ENCODE measurements at places on chromosomes 13 and 19. TPM values are rescaled to one million over a fixed set of nuclear protein-coding genes. Genes with fewer than 3 reads are reported as not detected.

GRCh38 chr19:53365899-53366493 lies 491 bp downstream of the ZNF525 start:
- H3K27ac ChIP-seq, result peak overlapping the region; percentile 51
- H3K36me3 ChIP-seq, result no peaks in the 10 kb centered on the region
- H3K4me1 ChIP-seq, result peaks cover 2% of the 10 kb centered on the region
- no peaks in the 10 kb centered on the region for H3K27me3 ChIP-seq
- H3K4me3 ChIP-seq, result peak overlapping the region; percentile 88
- peak; percentile 47 for DNase-seq

TTC9B gene
- 0.30 TPM for polyA plus RNA-seq

- H3K4me1 ChIP-seq, result no peaks in the 10 kb centered on the region
- no peak overlapping the region for H3K27ac ChIP-seq
- no peaks in the 10 kb centered on the region for H3K36me3 ChIP-seq
- no peak for DNase-seq
- no peak overlapping the region for H3K4me3 ChIP-seq
- H3K27me3 ChIP-seq, result no peaks in the 10 kb centered on the region
These were observed 1228.9 kb upstream of the MIR17HG start for GRCh38 chr13:90118467-90119071.

CAPN12 gene
- 3.0 TPM for polyA plus RNA-seq

GRCh38 chr19:6011206-6011605 lies 33.3 kb upstream of the RANBP3 start:
- peak overlapping the region; percentile 2 for H3K27ac ChIP-seq
- no peak overlapping the region for H3K4me3 ChIP-seq
- no peaks in the 10 kb centered on the region for H3K27me3 ChIP-seq
- no peaks in the 10 kb centered on the region for H3K36me3 ChIP-seq

DNA sequence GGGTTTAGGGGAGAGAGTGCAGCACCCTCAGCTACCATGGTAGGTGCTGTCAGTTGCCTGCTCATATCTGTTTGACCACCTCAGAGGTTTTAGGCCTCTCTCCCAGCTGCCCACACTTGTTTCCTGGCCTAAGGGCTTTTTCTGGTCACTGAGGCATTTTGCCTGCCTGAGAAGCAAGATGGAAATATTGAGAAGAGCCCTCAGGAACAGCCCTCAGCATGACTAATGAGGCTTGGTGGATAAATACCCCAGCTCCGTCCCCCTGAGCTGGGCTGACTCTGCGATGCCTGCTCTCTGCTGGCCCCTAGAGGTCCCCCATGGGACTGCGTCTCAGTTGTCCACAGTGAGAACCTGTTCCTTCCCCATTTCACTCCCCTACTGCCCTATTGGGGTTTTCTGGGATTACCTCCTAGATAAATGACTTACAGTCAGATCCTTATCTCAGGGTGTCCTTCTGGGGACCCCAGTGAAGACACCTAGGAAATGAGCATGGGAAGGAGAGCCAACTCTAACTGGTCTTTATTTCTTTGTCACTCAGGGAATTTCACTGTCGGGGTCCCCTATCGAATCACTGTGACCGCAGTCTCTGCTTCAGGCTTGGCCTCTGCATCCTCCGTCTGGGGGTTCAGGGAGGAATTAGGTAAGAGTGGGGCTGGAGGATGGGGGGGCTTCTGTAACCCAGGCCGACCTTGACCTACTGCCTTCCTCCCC lies 13.3 kb downstream of the PALM3 start:
- no peak overlapping the region for H3K4me3 ChIP-seq
- H3K4me1 ChIP-seq, result no peaks in the 10 kb centered on the region
- H3K27ac ChIP-seq, result no peak overlapping the region
- H3K27me3 ChIP-seq, result no peaks in the 10 kb centered on the region
- H3K36me3 ChIP-seq, result no peaks in the 10 kb centered on the region
- DNase-seq, result peak; percentile 83

DNA sequence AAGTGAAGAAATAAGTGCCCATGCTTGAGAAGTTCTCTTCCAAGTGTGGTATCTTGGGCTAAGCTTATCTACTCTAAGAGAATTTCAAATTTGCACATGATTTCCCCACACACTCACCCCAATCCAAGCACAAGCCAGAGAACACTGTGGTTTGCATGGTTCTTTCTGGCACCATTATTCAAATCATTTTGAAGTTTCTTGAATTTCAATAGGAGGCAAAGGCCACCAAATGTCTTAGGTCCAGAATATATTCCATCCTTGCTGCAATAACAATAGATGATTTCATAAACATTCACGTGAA lies 359.7 kb downstream of the IRS2 start:
- H3K4me1 ChIP-seq, result no peaks in the 10 kb centered on the region
- DNase-seq, result no peak
- no peaks in the 10 kb centered on the region for H3K27me3 ChIP-seq
- no peaks in the 10 kb centered on the region for H3K36me3 ChIP-seq
- no peak overlapping the region for H3K4me3 ChIP-seq

GRCh38 chr19:19748249-19748938 lies 15.5 kb upstream of the ZNF14 start:
- no peak overlapping the region for H3K4me3 ChIP-seq
- DNase-seq, result no peak
- H3K4me1 ChIP-seq, result no peaks in the 10 kb centered on the region
- H3K36me3 ChIP-seq, result no peaks in the 10 kb centered on the region

GRCh38 chr19:46356149-46357055 lies 9.5 kb downstream of the PPP5C start:
- no peak overlapping the region for H3K4me3 ChIP-seq
- no peak for DNase-seq
- peaks cover 43% of the 10 kb centered on the region for H3K36me3 ChIP-seq

CEACAM4 gene
- not detected for polyA plus RNA-seq

- peaks cover 19% of the 10 kb centered on the region for H3K36me3 ChIP-seq
- no peaks in the 10 kb centered on the region for H3K4me1 ChIP-seq
- H3K27me3 ChIP-seq, result no peaks in the 10 kb centered on the region
- H3K4me3 ChIP-seq, result no peak overlapping the region
- no peak overlapping the region for H3K27ac ChIP-seq
These were observed 15.1 kb upstream of the NCCRP1 start for GRCh38 chr19:39181500-39182173.

- H3K36me3 ChIP-seq, result no peaks in the 10 kb centered on the region
- H3K4me3 ChIP-seq, result no peak overlapping the region
- H3K27ac ChIP-seq, result no peak overlapping the region
- DNase-seq, result no peak
- H3K4me1 ChIP-seq, result no peaks in the 10 kb centered on the region
- no peaks in the 10 kb centered on the region for H3K27me3 ChIP-seq
These were observed 553.4 kb upstream of the KLF12 start for GRCh38 chr13:74687442-74688182.

GRCh38 chr19:51251468-51251820 lies 564 bp downstream of the SIGLECL1 start:
- H3K4me1 ChIP-seq, result no peaks in the 10 kb centered on the region
- no peak for DNase-seq
- no peak overlapping the region for H3K4me3 ChIP-seq
- H3K27me3 ChIP-seq, result peaks cover 26% of the 10 kb centered on the region
- H3K27ac ChIP-seq, result no peak overlapping the region

DNA sequence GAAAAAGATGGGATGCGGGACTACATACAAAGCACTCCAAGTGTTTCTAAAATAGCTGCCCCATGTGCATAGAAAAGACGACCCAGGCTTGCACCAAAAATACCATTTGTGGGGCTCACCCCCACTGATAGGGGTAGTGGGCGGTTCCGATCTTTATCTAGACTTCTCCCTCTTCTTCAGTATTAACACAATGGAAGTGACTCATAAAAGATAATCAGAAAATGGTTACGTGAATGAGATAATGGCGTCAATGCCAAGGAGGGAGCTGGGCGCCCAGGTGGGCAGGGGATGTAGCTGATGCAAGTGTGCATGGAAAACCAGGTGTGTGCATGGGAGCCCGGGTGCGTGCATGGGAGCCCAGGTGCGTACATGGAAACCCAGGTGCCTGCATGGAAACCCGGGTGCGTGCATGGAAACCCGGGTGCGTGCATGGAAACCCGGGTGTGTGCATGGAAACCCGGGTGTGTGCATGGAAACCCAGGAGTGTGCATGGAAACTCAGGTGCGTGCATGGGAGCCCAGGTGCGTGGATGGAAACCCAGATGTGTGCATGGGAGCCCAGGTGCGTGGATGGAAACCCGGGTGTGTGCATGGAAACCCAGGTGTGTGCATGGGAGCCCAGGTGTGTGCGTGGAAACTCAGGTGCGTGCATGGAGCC lies 32.7 kb downstream of the LAMP1 start:
- no peak overlapping the region for H3K4me3 ChIP-seq
- DNase-seq, result no peak
- H3K27me3 ChIP-seq, result no peaks in the 10 kb centered on the region
- no peaks in the 10 kb centered on the region for H3K4me1 ChIP-seq
- peaks cover 5% of the 10 kb centered on the region for H3K36me3 ChIP-seq
- no peak overlapping the region for H3K27ac ChIP-seq

DNA sequence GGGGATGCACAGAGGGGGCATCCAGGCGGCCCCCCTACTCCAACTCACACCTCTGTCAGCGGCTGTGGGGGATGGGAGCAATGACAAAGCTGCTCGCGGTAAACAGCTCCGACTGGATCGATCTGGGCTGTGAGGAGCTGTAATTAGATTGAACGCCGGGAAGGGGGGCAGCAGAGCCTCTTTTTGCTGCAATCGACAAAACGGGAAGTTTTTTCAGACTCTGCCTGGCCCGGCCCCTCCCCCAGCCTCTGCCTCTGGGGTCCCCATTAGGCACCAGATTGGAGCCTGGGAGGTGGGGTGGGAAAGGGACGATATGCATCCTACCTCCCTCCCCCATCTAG lies 16.3 kb downstream of the ONECUT3 start:
- no peak for DNase-seq
- H3K4me3 ChIP-seq, result no peak overlapping the region
- peaks cover 62% of the 10 kb centered on the region for H3K27me3 ChIP-seq
- no peaks in the 10 kb centered on the region for H3K4me1 ChIP-seq

GRCh38 chr19:1062387-1063029 lies 4.5 kb upstream of the ARHGAP45 start:
- peaks cover 2% of the 10 kb centered on the region for H3K27me3 ChIP-seq
- H3K36me3 ChIP-seq, result no peaks in the 10 kb centered on the region
- peak; percentile 59 for DNase-seq
- no peak overlapping the region for H3K4me3 ChIP-seq
- H3K4me1 ChIP-seq, result peaks cover 18% of the 10 kb centered on the region

- no peaks in the 10 kb centered on the region for H3K27me3 ChIP-seq
- no peak overlapping the region for H3K27ac ChIP-seq
- H3K36me3 ChIP-seq, result peaks cover 21% of the 10 kb centered on the region
- no peak overlapping the region for H3K4me3 ChIP-seq
These were observed 10.1 kb downstream of the BCL3 start for GRCh38 chr19:44758596-44758995.

MPV17L2 gene
- 17.5 TPM for polyA plus RNA-seq

GRCh38 chr19:49859682-49860335 lies 7.6 kb downstream of the PNKP start:
- peaks cover 70% of the 10 kb centered on the region for H3K36me3 ChIP-seq
- H3K27ac ChIP-seq, result peak overlapping the region; percentile 65
- H3K4me1 ChIP-seq, result peaks cover 8% of the 10 kb centered on the region
- no peaks in the 10 kb centered on the region for H3K27me3 ChIP-seq

GRCh38 chr13:25455146-25455545 lies 83.4 kb downstream of the ATP8A2 start:
- H3K4me3 ChIP-seq, result no peak overlapping the region
- H3K4me1 ChIP-seq, result no peaks in the 10 kb centered on the region
- DNase-seq, result no peak
- H3K36me3 ChIP-seq, result no peaks in the 10 kb centered on the region
- no peak overlapping the region for H3K27ac ChIP-seq

DNA sequence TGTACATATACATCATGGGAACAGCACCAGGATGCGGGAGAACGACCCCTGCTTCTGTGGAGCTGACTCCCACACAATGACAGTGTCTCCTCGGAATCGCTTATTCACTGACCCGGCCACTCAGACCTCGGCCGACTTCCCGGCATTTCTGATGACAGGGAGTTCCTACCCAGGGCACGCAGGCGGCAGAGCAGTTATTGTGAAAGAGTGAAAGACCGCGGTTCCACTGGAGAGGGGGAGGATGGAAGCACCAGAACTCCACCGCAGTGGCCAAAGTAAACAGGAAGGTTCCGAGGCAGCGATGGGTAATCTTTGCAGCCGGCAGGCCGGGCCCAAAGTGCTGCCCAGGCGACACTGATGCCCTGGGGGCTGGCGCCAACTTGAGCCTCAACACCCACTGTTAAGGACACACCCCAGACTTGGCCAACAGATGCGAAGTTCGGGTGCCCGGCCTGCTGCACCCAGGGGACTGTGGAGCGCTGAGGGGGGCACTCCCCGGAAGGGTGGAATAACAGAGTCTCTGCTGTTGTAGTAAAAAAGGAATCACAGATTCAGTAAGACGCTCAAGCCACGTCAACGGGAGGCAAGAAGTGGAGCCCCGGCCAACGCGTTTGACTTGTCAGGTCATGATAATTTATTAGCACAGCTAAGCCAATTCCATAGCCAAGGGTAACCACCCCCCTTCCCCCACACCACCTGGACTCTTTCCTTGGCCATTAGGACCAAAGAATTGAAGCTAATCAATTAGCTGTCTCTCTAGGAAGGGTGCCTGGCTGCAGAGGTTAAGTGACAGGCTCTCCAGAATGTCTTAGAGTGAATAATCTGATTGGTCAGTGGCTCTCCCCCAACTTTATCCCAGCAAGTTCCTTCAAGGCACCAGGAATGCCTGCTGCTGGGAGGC lies 5.8 kb downstream of the MLLT1 start:
- H3K4me1 ChIP-seq, result peaks cover 93% of the 10 kb centered on the region
- peak overlapping the region; percentile 54 for H3K4me3 ChIP-seq
- peak; percentile 74 for DNase-seq

- H3K27ac ChIP-seq, result peak overlapping the region; percentile 64
- H3K36me3 ChIP-seq, result no peaks in the 10 kb centered on the region
- H3K27me3 ChIP-seq, result no peaks in the 10 kb centered on the region
- DNase-seq, result no peak
These were observed 4.6 kb downstream of the KLF12 start for GRCh38 chr13:74129500-74130191.

ZNF256 gene
- polyA plus RNA-seq, result 4.3 TPM

- DNase-seq, result peak; percentile 77
- no peak overlapping the region for H3K4me3 ChIP-seq
- H3K36me3 ChIP-seq, result no peaks in the 10 kb centered on the region
- H3K4me1 ChIP-seq, result no peaks in the 10 kb centered on the region
- peaks cover 15% of the 10 kb centered on the region for H3K27me3 ChIP-seq
These were observed 51.9 kb upstream of the PTPRS start for GRCh38 chr19:5392486-5392885.

MADCAM1 gene
- 0.81 TPM for polyA plus RNA-seq

Data from SK-N-SH (cell line).